Pancreas (tissue), 10 donors: ENCODE measurements at places on chromosomes 4 and X. TPM values are rescaled to one million over a fixed set of nuclear protein-coding genes. Genes with fewer than 3 reads are reported as not detected.

DNA sequence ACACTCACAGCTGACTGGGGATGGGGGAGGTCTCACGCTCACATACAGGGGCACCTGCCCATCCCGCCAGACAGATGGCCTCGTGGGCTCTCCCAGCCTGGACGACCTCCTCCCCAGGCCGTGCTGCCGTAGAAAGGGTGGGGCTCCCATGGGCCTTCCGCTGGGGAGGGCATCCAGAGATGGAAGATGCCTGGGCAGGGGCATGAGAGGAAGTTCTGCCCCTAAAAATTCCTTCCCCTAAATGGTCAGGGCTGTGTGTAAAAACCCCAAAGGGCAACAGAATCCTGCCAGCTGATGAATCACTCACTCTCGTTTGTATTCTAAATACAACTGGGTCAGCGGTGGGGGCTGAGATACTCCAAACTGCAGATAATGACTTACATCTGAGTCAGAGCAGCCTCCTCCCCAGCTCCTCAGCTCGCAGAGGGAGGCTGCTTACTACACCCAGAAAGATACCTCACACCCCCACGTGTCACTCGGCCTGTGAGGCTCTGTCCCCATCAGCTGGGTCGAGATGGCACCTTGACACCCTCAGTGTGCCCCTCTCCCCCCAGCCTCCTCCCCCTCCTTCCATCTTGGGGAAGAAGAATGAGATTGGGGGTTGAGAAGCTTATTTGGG lies 10.1 kb downstream of the WDR1 start:
- DNase-seq: peak; percentile 45
- no peaks in the 10 kb centered on the region for H3K27me3 ChIP-seq
- H3K27ac ChIP-seq: no peak overlapping the region
- H3K36me3 ChIP-seq: no peaks in the 10 kb centered on the region
- H3K4me1 ChIP-seq: no peaks in the 10 kb centered on the region
- no peak overlapping the region for H3K4me3 ChIP-seq

DNA sequence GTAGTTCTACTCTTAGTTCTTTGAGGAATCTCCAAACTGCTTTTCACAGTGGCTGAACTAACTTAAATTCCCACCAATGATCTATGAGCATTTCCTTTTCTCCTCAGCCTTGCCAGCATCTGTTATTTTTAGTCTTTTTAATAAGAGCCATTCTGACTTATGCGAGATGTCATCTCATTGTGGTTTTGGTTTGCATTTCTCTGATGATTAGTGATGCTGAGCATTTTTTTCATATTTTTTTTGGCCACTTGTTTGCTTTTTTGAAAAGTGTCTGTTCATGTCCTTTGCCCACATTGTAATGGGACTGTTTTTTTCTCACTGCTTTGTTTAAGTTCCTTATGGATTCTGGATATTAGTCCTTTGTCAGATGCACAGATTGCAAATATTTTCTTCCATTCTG lies 21.5 kb upstream of the PHKA1 start:
- no peak overlapping the region for H3K4me3 ChIP-seq
- no peaks in the 10 kb centered on the region for H3K36me3 ChIP-seq
- H3K4me1 ChIP-seq: no peaks in the 10 kb centered on the region

DNA sequence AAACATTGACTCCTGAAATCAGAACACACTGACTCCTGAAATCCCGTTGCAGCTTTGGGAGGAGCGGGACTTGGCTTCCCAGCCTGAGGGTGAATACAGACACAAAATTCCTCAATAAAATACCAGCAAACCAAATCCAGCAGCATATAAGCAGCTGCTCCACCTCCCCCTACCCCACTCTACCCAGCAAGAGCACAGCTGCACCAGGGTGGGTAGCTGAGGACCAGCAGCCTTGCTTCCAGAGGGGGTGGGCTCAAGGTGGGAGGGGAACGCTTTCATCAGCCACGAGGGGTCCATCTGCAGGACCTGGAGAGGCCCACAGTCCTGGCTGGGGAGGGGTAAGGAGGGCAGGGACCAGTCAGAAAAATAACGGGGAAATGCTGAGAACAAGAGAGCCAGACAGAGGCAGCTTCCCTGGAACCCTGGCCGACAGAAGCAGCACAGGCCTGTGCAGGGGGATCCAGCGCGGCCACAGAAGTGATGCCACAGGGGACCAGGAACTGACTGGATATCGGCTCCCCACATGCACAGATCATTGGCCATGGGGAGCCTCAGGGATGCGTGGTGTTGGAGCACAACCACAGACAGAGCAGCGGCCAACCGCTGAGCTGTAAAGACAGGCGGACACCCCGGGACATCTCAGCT lies 49.8 kb downstream of the FGFRL1 start:
- no peaks in the 10 kb centered on the region for H3K27me3 ChIP-seq
- no peak for DNase-seq
- no peak overlapping the region for H3K27ac ChIP-seq
- H3K4me1 ChIP-seq: no peaks in the 10 kb centered on the region

DNA sequence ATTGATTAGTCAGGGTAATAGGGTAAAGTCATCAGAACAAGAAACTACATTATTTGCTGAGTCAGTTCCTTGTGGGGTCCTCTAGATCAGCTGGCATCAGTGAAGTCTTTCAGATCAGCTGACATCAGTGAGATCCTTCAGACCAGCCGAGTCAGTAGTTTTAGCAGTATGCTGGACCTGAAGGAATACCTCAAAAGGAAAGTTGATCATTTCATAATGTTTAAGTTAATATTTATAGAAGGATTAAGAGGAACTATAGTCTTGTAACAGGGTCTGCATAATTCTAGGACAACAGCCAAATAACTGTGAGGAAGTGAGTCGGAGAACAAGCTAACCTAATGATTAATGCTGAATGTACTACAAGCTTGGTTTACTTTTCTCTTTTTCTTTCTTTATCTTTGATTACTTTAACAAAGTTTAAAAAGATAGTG lies 958 bp upstream of the UGT2B7 start:
- no peak for DNase-seq
- peaks cover 23% of the 10 kb centered on the region for H3K4me1 ChIP-seq
- no peaks in the 10 kb centered on the region for H3K27me3 ChIP-seq
- H3K27ac ChIP-seq: peak overlapping the region; percentile 80

DNA sequence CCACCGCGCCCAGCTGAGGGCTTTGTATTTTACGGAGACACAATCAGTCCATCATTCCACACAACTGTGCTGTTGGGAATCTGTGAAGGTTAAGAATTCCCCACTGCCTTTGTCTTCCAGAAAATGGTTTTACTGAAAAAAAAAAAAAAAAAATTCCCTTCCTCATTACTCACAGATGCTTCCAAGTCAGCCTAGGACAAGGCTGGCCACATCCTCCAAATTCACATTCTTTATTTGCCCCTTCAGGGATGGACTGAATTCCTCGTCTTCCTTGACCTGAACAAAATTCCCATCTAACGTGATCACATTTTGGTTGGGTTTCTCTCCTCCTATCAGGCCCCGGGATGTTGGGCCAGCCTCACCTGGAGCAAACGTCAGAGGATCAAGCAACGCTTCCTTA lies 130.3 kb downstream of the DHRSX start:
- H3K27ac ChIP-seq: no peak overlapping the region
- no peak for DNase-seq
- no peaks in the 10 kb centered on the region for H3K27me3 ChIP-seq

GRCh38 chr4:153296040-153296823 lies 48.3 kb upstream of the MND1 start:
- no peaks in the 10 kb centered on the region for H3K27me3 ChIP-seq
- no peak overlapping the region for H3K4me3 ChIP-seq
- no peak for DNase-seq
- no peak overlapping the region for H3K27ac ChIP-seq
- H3K36me3 ChIP-seq: peaks cover 12% of the 10 kb centered on the region
- no peaks in the 10 kb centered on the region for H3K4me1 ChIP-seq

DNA sequence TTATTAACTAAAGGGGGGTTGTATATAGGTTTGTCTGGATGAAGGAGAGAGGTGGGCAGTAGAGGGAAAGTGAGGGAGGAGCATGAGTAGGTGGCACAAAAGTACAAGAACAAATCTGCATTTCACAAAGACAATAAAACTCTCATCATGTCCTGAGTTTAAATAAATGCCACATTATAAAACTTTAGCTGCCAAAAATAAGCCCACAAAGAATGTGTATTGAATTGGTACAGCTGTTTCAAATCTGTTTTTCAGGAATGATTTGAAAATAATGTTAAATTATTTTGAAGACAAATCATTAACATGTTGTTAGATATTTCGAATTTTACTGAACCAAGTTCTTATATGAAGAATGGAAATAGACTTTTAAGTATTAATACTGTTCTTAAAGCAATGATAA lies 5.8 kb downstream of the CNKSR2 start:
- peaks cover 10% of the 10 kb centered on the region for H3K4me1 ChIP-seq
- no peak overlapping the region for H3K4me3 ChIP-seq

DNA sequence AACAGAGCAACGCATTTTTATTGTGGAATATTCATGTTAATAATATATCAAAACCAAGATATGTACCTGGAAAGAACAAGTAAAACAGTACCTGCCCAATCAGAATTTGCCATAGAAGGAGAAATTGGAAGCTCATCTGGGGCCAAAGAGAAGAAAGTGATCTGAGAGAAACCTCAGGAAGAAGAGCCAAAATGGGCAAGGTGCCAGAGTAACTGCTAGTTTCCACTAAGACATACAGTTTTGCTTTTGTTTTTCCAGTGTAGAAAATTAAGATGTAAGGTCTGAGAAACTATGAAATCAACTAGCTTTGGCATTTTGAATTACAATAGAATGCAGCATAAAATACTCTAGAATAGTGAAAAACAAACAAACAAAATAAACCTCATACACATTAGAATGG lies 2201.2 kb downstream of the ARAP2 start:
- H3K4me3 ChIP-seq: no peak overlapping the region
- DNase-seq: no peak
- no peaks in the 10 kb centered on the region for H3K4me1 ChIP-seq
- H3K36me3 ChIP-seq: no peaks in the 10 kb centered on the region
- no peak overlapping the region for H3K27ac ChIP-seq

DNA sequence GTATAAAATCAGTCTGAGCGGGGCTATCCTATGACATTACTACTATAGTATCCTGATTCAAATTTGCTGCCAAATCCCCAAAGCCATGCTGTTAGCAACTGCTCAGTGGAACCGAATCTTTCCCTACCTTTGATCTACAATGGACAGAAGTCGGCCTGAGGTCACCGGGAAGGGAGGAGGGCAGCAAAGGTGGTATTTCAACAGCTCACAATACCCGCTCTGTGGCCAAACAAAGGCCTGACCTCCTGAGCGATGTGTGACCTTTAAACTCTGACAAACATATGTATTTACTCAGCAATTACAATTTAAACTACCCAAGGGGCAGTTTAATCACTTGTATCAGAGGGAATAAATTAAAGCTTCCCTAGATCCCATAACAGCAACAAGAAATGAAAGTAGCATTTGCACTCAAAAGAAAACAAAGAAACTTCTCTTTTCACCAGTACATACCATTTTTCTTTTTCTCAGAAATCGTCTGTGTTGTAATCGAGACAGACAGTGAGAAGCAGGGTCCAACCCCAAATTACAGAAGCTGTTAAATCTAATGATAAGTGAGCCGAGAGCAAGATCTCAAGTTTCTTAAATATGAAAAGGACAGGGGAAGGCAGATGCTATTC lies 11.6 kb upstream of the TMEM128 start:
- no peak overlapping the region for H3K27ac ChIP-seq
- no peak overlapping the region for H3K4me3 ChIP-seq
- DNase-seq: no peak
- no peaks in the 10 kb centered on the region for H3K36me3 ChIP-seq

DNA sequence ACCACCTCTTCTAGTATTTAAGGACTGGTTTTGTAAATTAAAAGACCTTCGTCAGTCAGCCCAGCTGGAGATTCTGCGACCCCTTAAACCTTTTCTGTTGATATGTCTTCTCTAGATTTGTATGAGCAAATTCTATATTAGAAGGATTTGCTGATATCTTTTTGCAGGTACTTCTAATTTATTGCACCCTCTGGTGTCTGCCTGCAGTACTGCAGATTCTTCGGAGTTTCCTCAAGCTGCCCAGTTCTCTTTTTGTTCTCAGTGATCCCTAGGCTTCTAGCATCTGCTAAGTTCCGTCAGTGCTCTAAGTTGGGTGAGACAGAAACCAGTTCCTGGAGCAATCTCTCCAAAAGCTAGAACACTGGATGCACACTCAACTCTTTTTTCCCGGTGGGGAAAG lies 545.2 kb downstream of the C4orf33 start:
- no peaks in the 10 kb centered on the region for H3K4me1 ChIP-seq
- no peak overlapping the region for H3K4me3 ChIP-seq
- H3K27me3 ChIP-seq: no peaks in the 10 kb centered on the region
- no peaks in the 10 kb centered on the region for H3K36me3 ChIP-seq

DNA sequence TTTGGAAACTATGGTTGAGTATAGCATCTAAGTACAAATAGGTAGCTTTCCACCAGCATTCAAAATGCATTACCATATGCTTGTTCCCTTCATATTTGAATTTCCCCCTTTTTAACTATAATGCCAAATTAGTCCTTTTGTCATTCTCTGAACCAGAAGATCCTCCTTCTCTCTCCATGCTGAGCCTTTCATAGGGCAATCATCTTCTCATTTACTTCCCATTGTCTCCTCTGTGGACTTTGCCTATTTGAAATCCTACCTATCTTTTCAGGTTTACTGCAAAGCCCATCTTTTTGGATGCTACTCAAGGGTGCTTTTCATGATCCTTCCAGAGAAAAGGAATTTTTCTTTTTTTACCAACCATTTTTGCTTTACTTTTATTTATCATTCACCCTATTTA lies 54.7 kb downstream of the DKK2 start:
- H3K36me3 ChIP-seq: no peaks in the 10 kb centered on the region
- H3K27me3 ChIP-seq: no peaks in the 10 kb centered on the region
- H3K4me3 ChIP-seq: no peak overlapping the region
- DNase-seq: no peak
- no peak overlapping the region for H3K27ac ChIP-seq

DNA sequence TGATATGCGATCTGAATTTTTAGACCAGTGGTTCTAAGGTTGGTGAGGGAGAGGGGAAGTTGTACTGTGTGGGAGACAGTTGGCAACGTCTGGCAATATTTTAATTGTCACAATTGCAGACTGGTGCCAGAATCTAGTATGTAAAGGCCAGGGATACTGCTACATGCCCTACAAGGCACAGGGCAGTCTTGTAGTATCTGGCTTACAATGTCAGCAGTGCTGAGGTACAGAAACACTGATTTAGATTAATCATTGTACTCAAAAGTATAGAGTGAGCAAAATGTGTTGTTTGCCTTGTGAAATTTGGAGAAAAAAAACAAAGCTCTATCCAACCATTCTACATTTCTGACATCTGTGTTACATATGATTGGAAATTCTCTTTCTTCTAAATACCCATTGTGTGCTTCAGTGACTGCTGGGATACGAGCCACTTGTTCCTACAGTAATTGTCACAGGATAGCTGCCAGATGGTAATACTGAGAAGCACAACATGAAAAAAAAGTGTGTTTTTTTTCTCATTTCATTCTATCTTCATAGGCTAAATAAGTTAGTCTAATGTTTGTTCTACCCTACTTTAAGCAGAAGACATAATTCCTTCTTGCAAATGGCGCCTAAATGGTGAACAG lies 526.7 kb upstream of the AGA start:
- no peaks in the 10 kb centered on the region for H3K4me1 ChIP-seq
- H3K4me3 ChIP-seq: no peak overlapping the region
- H3K36me3 ChIP-seq: no peaks in the 10 kb centered on the region
- no peak for DNase-seq
- H3K27me3 ChIP-seq: no peaks in the 10 kb centered on the region

- H3K4me1 ChIP-seq: no peaks in the 10 kb centered on the region
- no peaks in the 10 kb centered on the region for H3K27me3 ChIP-seq
- H3K27ac ChIP-seq: no peak overlapping the region
- no peak overlapping the region for H3K4me3 ChIP-seq
- no peak for DNase-seq
- H3K36me3 ChIP-seq: no peaks in the 10 kb centered on the region
Measured at GRCh38 chrX:130184857-130185256, 13.1 kb downstream of the RAB33A start.

NAP1L2 gene
- total RNA-seq: 1.5 TPM

BANK1 gene
- 0.40 TPM for total RNA-seq

SYP gene
- 3.0 TPM for total RNA-seq

NAP1L3 gene
- 0.28 TPM for total RNA-seq

CT45A3 gene
- total RNA-seq: not detected
